ENCODE measurements at places on chromosomes 2 and 18. TPM values are rescaled to one million over a fixed set of nuclear protein-coding genes. Genes with fewer than 3 reads are reported as not detected.

The ABCB11 gene
- not detected for total RNA-seq

The NCOA1 gene
- total RNA-seq, result 15.4 TPM

DNA sequence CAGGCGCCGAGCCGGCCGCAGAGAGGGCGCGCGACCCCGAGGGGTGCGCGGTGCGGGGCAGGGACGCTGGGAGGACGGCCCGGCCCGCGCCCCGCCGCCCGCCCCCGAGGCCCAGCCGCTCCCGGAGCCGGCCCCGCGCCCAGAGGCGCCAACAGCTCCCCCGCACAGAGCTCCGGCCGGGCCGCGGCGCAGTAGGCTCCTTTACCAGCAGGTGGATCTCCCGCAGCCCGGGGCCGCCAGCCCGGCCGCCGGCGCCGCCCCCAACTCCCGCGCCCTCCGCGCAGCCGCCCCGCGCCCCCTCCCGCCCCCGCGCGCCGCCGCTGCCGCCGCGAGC lies 258 bp downstream of the MGAT4A start:
- H3K36me3 ChIP-seq, result peaks cover 21% of the 10 kb centered on the region
- peak; percentile 65 for DNase-seq
- H3K27me3 ChIP-seq, result no peaks in the 10 kb centered on the region
- peak overlapping the region; percentile 87 for H3K27ac ChIP-seq
- peaks cover 62% of the 10 kb centered on the region for H3K4me1 ChIP-seq

- H3K4me3 ChIP-seq, result peak overlapping the region; percentile 11
- peaks cover 6% of the 10 kb centered on the region for H3K27me3 ChIP-seq
- DNase-seq, result no peak
- H3K36me3 ChIP-seq, result no peaks in the 10 kb centered on the region
- no peak overlapping the region for H3K27ac ChIP-seq
Measured at GRCh38 chr18:76490033-76490432, 5.0 kb downstream of the ZNF516 start.

The MROH2A gene
- total RNA-seq, result not detected

DNA sequence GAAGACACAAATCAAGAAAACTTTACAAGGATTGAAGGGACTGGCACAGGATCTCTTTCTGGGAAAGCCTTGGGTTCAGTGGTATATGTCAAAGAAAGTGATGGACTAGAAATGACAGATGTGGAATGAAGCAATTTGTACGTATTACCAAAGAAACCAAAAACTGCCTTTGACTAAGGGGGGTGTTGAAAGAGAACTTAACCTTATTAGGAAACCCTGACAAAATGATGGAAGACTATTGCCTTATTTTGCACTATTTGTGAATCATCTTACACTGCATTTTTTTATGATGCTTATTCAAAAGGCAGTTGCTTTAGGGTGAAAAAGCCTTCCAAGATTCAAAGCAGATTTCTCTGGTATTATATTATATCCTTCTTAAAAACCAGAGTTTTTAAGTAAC lies 4.0 kb downstream of the TSGA10 start:
- no peak overlapping the region for H3K4me3 ChIP-seq
- no peaks in the 10 kb centered on the region for H3K36me3 ChIP-seq
- no peaks in the 10 kb centered on the region for H3K27me3 ChIP-seq
- H3K4me1 ChIP-seq, result peaks cover 15% of the 10 kb centered on the region
- no peak for DNase-seq

- no peaks in the 10 kb centered on the region for H3K36me3 ChIP-seq
- DNase-seq, result no peak
- H3K4me1 ChIP-seq, result peaks cover 5% of the 10 kb centered on the region
- no peaks in the 10 kb centered on the region for H3K27me3 ChIP-seq
- no peak overlapping the region for H3K27ac ChIP-seq
Measured at GRCh38 chr18:49988733-49989132, 175.4 kb upstream of the ACAA2 start.

DNA sequence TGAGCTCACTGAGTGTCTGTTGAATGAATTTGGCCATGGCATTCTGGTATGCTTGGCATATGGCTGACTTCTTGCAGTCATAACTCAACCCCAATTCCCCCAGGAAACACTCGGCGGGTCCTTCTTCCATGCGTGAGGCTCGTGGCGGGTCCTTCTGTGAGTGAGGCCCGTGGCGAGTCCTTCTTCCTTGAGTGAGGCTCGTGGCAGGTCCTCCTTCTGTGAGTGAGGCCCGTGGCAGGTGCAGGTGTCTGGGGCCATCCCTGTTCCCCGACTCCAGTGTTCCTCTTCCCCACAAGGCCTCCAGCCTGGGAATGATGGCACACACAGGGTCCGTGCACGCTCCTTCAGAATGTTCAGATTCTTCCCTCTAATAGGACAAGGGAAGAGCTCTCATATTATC lies 169.0 kb downstream of the EIPR1 start:
- H3K36me3 ChIP-seq, result peaks cover 10% of the 10 kb centered on the region
- no peak for DNase-seq
- no peaks in the 10 kb centered on the region for H3K27me3 ChIP-seq

The OXER1 gene
- total RNA-seq, result not detected

GRCh38 chr2:38474715-38475566 lies 97.9 kb upstream of the ATL2 start:
- DNase-seq, result peak; percentile 50
- H3K27me3 ChIP-seq, result peaks cover 11% of the 10 kb centered on the region
- no peak overlapping the region for H3K27ac ChIP-seq
- H3K4me1 ChIP-seq, result peaks cover 26% of the 10 kb centered on the region
- no peak overlapping the region for H3K4me3 ChIP-seq
- H3K36me3 ChIP-seq, result no peaks in the 10 kb centered on the region

DNA sequence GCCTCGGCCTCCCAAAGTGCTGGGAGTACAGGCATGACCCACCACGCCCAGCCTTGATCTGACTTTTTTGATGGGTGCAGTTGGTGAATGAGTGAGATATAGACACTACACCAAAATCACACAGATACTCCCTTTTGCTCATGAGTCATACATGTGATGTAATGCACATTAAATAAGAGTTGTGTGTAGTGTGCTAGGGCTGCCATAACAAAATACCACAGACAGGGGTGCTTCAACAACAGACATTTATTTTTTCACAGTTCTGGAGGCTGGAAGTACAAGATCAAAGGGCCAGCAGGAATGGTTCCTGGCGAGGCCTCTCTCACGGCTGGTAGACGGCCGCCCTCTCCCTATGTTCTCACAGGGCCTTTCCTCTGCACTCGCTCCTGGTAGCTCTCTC lies 46.6 kb downstream of the GBX2 start:
- H3K27me3 ChIP-seq, result peaks cover 13% of the 10 kb centered on the region
- no peaks in the 10 kb centered on the region for H3K4me1 ChIP-seq
- no peak overlapping the region for H3K4me3 ChIP-seq

DNA sequence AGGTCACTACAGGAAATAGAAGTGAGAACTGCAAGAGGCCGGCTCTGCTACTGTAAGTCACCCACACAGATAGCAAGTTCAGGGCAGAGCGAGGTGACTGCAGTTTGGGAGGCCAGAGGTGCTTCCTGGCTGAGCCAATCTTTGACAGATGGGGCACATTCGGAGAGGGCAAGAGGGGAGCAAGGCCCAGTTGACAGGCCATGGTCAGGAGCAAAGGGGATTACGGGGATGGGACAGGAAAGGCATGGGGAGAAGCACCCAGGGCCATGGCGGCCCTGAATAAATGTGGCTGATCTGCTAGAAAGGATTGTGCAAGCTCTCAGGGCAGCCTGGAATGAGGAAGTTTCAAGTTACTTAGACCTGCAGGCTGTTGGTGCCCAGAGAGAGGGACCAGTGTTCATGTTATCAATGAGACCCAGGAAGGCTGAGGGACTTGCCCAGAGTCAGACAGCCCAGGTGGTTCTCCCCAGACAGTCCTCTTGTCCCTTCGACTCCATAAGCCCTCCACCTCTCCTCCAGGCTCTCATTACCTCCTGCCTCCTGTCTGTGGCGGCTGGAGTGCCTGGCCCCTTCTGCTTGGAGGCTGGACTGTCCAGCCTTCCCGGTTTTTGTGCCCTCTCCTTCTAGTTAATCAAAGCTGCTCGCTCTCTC lies 123.3 kb downstream of the CTIF start:
- no peaks in the 10 kb centered on the region for H3K4me1 ChIP-seq
- H3K36me3 ChIP-seq, result no peaks in the 10 kb centered on the region
- DNase-seq, result no peak
- no peaks in the 10 kb centered on the region for H3K27me3 ChIP-seq
- no peak overlapping the region for H3K27ac ChIP-seq

DNA sequence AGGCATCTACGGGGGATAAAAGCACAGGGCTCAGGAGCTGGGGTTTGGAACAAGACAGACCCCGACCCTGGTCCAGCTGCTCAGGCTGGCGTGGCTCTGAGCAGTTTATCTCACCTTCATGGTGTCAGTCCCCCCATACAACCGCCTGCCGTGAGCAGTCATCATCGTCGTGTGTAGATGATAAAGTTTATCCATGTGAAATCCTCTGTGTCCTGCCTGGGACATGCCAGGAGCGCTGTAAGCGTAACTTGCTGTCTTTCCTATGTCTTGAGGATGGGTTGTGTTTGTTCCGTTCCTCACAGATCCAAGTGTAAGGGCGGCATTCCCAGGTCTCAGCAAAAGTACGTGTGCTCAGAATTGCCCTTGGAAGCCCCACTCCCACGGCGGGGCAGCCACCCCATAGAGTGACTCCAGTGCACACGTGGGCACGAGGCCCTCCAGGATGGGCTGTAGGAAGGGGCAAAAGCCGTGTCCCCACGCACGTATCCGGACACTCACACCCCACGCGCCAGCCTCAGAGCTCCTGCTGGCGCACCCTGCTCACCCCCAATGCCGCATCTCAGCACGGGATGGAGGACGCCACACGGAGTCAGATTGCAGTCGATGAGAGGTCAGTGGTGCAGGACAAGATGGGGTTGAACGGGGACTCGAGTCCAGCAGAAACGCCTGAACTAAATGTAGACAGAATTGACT lies 50.9 kb downstream of the ADI1 start:
- H3K4me1 ChIP-seq, result no peaks in the 10 kb centered on the region
- peaks cover 17% of the 10 kb centered on the region for H3K36me3 ChIP-seq
- no peak for DNase-seq
- no peak overlapping the region for H3K4me3 ChIP-seq
- H3K27ac ChIP-seq, result no peak overlapping the region

DNA sequence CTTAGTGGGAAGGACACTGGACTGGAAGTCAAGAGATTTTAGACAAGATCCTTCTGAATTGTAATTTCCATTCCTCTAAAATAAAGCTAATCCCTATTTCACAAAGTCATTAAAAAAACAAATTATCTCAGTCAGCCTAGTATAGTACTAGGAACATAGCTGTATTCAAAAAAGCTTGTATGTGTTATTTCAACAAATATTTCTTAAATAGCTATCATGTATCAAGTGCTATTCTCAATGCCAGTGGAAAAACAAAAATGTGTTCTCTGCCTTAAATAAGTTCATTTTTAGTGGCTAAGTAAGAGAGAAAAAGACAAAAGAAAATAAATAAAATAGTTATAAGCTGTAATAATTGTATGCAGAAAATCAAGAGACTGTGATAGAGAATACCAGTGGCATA lies 541.8 kb upstream of the CDH2 start:
- no peak overlapping the region for H3K27ac ChIP-seq
- no peaks in the 10 kb centered on the region for H3K27me3 ChIP-seq
- H3K4me3 ChIP-seq, result no peak overlapping the region
- H3K4me1 ChIP-seq, result no peaks in the 10 kb centered on the region
- DNase-seq, result no peak

- no peaks in the 10 kb centered on the region for H3K36me3 ChIP-seq
- no peak overlapping the region for H3K4me3 ChIP-seq
- no peaks in the 10 kb centered on the region for H3K4me1 ChIP-seq
- H3K27ac ChIP-seq, result no peak overlapping the region
- no peak for DNase-seq
- no peaks in the 10 kb centered on the region for H3K27me3 ChIP-seq
Measured at GRCh38 chr18:72075040-72075439, 469.1 kb downstream of the CBLN2 start.

- DNase-seq, result no peak
- no peaks in the 10 kb centered on the region for H3K36me3 ChIP-seq
- H3K27ac ChIP-seq, result no peak overlapping the region
- H3K4me1 ChIP-seq, result no peaks in the 10 kb centered on the region
Measured at GRCh38 chr2:180472133-180472532, 465.0 kb upstream of the CWC22 start.

The CGREF1 gene
- 5.8 TPM for total RNA-seq

GRCh38 chr2:179438654-179439053 lies 174.0 kb upstream of the SESTD1 start:
- peaks cover 17% of the 10 kb centered on the region for H3K27me3 ChIP-seq
- no peak for DNase-seq
- H3K4me1 ChIP-seq, result no peaks in the 10 kb centered on the region
- H3K4me3 ChIP-seq, result no peak overlapping the region
- no peaks in the 10 kb centered on the region for H3K36me3 ChIP-seq
- no peak overlapping the region for H3K27ac ChIP-seq

GRCh38 chr2:225037415-225038230 lies 4.6 kb downstream of the DOCK10 start:
- H3K4me3 ChIP-seq, result peak overlapping the region; percentile 67
- H3K27me3 ChIP-seq, result no peaks in the 10 kb centered on the region
- peaks cover 76% of the 10 kb centered on the region for H3K4me1 ChIP-seq
- peak overlapping the region; percentile 87 for H3K27ac ChIP-seq

GRCh38 chr2:182132605-182133004 lies 147.0 kb downstream of the PPP1R1C start:
- H3K4me3 ChIP-seq, result no peak overlapping the region
- H3K27ac ChIP-seq, result no peak overlapping the region
- peaks cover 10% of the 10 kb centered on the region for H3K27me3 ChIP-seq
- H3K4me1 ChIP-seq, result no peaks in the 10 kb centered on the region
- no peak for DNase-seq

- H3K27me3 ChIP-seq, result peaks cover 4% of the 10 kb centered on the region
- no peak for DNase-seq
- no peak overlapping the region for H3K27ac ChIP-seq
- no peaks in the 10 kb centered on the region for H3K4me1 ChIP-seq
- no peaks in the 10 kb centered on the region for H3K36me3 ChIP-seq
Measured at GRCh38 chr2:104772996-104773395, 80.9 kb upstream of the POU3F3 start.

The SH3BP4 gene
- 0.42 TPM for total RNA-seq

DNA sequence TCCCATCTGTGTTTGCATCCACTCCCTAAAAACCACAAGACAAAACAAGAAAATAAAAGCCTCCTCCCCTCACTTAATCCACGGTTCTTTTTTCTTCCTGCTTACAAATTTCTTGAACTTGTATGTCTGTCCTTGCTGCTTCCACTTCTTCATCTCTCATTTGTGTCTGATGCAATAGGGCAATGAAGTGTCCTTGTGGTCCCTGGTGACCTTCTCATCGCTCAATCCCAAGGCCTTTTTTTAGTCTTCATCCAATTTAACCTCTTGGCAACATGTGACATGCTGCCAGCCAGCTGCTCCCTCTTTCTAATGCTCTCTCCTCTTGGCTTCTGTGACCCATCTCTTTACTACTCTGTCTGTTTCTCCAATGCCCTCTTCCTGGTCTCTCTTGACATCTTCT lies 87.6 kb downstream of the SEMA4F start:
- H3K36me3 ChIP-seq, result peaks cover 5% of the 10 kb centered on the region
- no peak for DNase-seq
- H3K27me3 ChIP-seq, result no peaks in the 10 kb centered on the region
- H3K27ac ChIP-seq, result no peak overlapping the region
- H3K4me3 ChIP-seq, result no peak overlapping the region

The ABCG5 gene
- not detected for total RNA-seq

GRCh38 chr2:67242456-67242855 lies 154.7 kb upstream of the ETAA1 start:
- H3K4me3 ChIP-seq, result no peak overlapping the region
- no peaks in the 10 kb centered on the region for H3K36me3 ChIP-seq

- H3K4me3 ChIP-seq, result no peak overlapping the region
- H3K27me3 ChIP-seq, result peaks cover 22% of the 10 kb centered on the region
- no peaks in the 10 kb centered on the region for H3K36me3 ChIP-seq
- no peak overlapping the region for H3K27ac ChIP-seq
- H3K4me1 ChIP-seq, result peaks cover 7% of the 10 kb centered on the region
Measured at GRCh38 chr2:229719926-229720647, 5.7 kb upstream of the DNER start.

- no peak overlapping the region for H3K4me3 ChIP-seq
- no peaks in the 10 kb centered on the region for H3K4me1 ChIP-seq
- no peak overlapping the region for H3K27ac ChIP-seq
Measured at GRCh38 chr18:34760444-34760843, 50.3 kb downstream of the DTNA start.

All from activated naive CD4-positive, alpha-beta T cell treated with anti-CD3 and anti-CD28 coated beads for 36 hours (primary cell).